LoVo (cell line): ENCODE measurements at places on chromosomes 6 and 20.

GRCh38 chr6:131062241-131063027 lies 611 bp downstream of the EPB41L2 start:
- DNase-seq, result no peak

GRCh38 chr6:138811866-138812265 lies 16.0 kb downstream of the ECT2L start:
- no peak for DNase-seq

- peak; percentile 61 for DNase-seq
Observed at GRCh38 chr6:32668226-32668747, 1.8 kb upstream of the HLA-DQB1 start.

DNA sequence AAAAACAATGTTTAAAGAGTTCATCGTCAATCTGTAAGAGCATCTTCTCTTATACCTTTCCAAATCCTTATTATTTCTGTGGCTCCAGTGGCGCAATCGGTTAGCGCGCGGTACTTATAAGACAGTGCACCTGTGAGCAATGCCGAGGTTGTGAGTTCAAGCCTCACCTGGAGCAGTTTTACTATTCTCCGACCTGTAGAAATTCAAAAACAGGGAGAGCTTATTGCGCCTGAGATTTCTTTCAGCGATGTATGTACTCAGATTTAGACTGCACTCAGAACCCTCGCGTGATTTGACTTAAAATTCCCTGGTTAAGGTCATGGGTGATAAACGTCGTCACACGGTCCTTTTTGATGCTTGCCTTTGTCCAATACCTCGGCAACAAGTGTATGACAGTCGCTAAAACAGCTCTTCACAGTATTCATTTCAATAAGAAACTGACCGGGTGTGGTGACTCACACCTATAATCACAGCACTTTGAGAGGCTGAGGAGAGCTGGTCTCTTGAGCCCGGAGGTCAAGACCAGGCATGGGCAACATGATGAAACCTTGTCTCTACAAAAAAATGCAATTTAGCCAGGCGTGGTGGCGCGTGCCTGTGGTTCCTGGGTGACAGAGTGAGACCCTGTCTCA lies 11.9 kb downstream of the GPX5 start:
- no peak for DNase-seq

DNA sequence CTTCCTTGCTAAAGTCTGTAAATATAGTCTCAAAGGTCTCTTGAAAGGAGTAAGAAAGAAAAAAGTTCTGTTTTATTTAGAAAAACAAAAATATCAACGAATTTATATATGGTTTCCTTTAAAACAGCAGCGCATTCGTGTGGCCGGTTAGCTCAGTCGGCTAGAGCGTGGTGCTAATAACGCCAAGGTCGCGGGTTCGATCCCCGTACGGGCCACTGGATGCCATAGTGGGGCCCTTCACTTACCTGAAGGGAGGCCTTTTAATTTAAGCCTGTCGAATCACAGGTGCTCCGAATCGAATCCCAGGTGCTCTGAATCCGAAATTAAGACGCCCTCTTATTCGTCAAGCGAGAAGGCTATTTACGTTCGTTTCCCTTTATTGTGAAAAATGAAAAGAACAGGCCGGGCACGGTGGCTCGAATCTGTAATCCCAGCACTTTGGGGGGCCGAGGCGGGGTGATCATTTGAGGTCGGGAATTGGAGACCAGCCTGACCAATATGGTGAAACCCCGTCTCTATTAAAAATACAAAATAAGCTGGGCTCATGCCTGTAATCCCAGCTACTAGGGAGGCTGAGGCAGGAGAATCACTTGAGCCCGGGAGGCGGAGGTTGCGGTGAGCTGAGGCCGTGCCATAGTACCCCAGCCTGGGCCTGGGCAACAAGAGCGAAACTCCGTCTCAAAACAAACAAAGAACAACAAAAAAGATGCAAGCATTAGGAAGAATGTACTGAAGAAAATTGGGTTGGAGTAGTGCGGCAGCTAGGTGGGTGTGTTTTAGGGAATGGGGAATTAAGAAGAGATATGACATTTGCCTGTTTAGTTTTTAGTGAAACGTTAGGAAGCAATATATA lies 195.8 kb upstream of the ZNF184 start:
- DNase-seq, result peak; percentile 81

GRCh38 chr20:52892023-52892422 lies 80.1 kb upstream of the TSHZ2 start:
- no peak for DNase-seq
